Naive thymus-derived CD8-positive, alpha-beta T cell (primary cell): ENCODE measurements at places on chromosomes 3 and 15. TPM values are rescaled to one million over a fixed set of nuclear protein-coding genes. Genes with fewer than 3 reads are reported as not detected.

PPARG gene
- not detected for polyA plus RNA-seq

DNA sequence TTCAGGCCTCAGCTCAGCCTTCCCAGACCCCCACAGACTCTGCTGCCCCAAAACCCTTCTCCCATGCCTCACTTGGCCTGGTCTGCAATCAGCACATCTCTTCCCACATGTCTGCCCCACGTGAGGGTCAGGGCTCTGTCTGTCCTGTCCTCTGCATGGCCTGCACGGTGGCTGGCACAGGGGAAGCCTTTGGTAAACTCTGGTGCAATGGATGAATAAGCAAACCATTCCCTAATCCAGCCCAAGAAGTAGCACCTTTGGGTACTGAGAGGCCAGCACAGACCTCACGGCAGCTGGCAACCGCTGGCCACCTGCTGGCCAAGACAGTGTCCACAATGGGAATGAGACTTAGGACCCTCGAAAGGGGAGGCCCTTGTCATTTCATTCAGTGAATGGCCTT, 27.7 kb downstream of the ABTB1 start:
- no peak for DNase-seq

GRCh38 chr15:96367311-96368200, 37.1 kb downstream of the NR2F2 start:
- no peak for DNase-seq

GRCh38 chr3:109963831-109964230, 626.5 kb upstream of the DPPA4 start:
- DNase-seq = no peak
